ENCODE measurements at places on chromosomes 7 and 10.

- DNase-seq = peak; percentile 66
These were observed 37.0 kb upstream of the PDCD4 start for GRCh38 chr10:110834629-110835301.

DNA sequence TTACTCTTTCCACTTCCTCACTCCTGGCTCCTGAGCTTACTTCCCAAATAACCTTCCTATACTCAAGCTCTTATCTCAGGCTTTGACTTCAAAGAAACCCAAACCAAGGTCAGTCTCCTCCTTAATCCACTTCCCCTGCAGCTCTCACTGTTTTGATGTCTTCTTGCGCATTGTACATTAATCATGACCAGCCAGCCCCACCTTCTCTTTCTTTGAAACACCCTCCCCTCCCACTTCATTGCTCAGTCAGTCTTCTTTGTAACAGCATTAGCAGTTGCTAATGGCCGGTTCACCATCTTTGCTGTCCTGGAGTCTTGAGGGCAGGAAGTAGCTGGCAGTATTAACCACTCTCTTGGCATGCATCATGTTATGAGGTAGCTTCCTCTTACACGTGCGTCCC, 57.9 kb upstream of the CHCHD3 start:
- no peak for DNase-seq

DNA sequence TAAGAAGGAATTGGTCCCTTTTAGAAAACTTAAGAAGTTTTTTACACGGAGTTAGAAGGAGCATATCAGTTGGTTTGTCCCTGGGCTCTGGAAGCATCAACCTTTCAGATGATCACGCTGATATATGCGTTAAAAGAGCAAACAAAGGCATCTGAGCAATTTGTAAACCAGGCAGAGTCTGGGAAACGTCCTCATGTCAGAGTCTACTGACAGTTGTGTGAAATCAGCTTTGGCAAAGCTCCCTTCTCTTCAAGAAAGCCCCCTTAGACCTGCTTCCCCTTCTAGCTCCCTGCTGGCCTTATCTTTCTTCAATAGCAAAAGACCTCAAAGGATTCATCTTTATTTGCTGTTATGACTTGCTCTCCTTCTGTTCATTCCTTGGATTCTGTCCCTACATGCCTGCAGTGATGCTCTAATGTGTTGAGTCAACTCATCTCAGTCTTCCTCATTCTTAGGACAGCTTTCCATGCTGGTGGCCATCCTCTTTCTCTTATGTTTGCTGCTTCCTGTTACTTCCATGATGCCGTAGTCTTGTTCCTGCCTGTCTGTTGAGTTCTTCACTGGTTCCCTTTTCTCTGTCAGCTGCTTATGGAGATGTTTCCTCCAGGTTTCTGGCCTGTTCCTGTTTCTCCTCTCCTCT, 106.5 kb upstream of the BMPER start:
- no peak for DNase-seq

DNA sequence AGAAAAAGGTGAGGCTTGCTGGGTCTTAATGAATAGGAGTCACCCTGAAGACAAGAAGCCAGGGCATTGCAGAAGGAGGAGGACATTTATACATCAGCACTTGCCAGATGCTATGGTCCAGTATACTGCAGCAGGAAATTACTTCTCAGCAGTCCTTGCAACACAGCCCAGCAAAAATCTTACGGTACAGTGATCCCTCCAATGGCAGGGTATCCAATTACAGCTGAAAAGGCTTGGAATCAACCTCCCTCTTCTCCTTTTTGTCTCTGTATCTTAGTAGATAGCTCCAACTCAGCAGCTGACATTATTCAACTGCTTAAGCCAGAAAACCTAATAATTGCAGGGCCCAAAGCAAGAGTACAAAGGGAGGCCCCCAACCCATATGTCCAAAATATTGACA, 128.3 kb upstream of the COBL start:
- no peak for DNase-seq

DNA sequence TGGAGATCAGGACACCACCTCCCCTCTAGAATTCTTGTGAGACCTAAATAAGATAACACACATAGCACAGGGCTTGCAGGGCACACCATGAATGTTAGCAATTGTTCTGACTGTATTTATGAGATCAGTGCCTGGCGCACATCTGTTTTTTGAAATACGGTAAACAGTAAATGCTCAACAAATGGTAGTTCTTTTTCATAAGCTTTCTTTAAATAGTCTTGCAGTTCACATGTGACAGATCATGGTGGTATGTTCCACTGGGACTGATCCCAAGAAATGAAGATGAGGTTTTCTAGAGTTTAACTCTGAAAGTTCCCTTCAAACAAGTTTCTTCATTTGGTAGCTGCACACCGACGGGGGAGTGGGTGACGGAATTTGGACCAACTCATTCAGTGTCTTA, 34.8 kb downstream of the CREB5 start:
- DNase-seq = no peak

DNA sequence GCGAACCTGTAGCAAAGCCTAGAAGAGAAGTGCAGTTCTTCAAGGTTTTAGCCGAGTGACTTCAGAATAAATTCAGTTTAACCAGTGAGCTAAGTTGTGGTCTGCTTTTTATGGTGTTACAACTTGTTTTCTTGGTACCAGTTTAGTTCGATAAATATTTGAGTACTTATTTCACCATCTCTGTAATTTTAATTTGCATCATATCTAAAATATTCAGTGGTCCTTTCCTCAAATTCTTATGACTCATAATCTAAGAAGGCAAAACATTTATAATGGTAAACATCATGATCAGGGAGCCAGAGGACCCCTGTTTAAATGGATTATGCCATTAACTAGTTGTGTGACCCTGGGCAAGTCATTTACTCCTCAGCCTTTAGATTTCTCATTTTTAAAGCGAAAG, 4.1 kb upstream of the BMPER start:
- DNase-seq = no peak

DNA sequence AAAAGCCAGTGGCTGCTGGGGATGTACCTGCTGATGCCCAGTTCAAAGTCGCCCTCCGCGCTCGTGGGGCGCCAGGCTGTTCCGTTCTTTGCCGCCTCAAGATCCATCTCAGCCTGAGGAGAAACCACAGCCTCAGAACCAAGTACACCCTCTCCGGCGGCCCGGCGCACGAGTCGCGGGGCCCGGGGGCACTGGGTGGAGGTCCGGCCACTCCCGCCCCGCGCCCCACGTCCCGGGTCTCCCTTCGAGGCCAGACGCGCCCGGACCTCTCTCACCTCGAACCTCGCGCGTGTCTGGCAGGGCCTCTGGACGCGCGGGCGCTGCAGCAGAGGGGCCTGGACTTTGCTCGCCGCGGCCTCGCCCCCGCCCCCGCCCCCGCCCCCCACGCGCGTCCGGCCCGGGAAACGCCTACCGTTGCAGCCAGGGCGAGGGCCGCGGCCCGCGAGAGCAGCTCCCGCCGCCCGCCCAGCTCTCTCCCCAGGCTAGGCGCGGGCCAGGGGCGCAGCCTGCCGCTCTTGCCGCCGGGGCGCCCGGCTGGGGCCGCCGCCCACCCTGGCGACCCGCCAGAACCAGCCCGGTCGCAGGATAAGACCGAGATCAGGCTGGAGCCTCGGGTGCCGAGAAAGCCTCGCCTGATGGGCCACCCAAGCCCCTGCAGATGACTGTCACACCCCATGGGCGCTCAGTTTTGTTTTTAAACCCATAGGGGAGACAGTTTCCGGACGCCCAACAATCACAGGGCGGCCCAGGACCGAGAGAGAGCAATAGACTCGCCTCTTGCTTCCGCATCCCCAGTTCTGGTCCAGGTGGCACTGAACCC, at the start of gene ABCB4:
ABCB4 (minus strand) TSS at position 322 of the 820 bp plus-strand sequence; CDS start at position 107, 215 bp downstream.
- DNase-seq = no peak

- DNase-seq = no peak
These were observed 7.6 kb downstream of the CYCS start for GRCh38 chr7:25117226-25118047.

DNA sequence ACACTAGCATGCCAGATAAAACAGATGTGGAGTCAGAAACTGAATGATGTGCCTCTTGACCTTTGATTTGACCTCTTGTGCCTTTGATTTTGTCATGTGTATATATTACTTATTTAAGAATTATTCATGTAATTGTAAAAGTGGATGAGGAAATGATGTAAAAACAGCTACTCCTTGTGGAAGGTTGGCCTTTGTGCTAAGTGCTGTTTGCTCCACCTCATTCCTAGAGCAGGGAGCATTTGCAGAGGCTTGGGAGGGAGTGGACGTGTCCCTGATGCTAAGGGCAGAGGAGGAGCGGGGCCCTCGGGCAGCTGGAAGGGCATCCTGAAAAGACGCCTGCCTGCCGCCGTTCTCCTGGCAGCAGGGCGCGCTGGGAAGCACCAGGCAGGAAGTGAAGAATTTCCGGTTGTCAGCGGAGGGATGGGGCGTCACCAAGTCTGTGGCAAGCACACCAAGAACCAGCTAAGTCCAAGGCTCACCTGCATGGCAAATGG, 197.6 kb upstream of the ZNF32 start:
- DNase-seq = peak; percentile 54
